HCT116 (cell line): ENCODE measurements at places on chromosomes 5 and 9.

DNA sequence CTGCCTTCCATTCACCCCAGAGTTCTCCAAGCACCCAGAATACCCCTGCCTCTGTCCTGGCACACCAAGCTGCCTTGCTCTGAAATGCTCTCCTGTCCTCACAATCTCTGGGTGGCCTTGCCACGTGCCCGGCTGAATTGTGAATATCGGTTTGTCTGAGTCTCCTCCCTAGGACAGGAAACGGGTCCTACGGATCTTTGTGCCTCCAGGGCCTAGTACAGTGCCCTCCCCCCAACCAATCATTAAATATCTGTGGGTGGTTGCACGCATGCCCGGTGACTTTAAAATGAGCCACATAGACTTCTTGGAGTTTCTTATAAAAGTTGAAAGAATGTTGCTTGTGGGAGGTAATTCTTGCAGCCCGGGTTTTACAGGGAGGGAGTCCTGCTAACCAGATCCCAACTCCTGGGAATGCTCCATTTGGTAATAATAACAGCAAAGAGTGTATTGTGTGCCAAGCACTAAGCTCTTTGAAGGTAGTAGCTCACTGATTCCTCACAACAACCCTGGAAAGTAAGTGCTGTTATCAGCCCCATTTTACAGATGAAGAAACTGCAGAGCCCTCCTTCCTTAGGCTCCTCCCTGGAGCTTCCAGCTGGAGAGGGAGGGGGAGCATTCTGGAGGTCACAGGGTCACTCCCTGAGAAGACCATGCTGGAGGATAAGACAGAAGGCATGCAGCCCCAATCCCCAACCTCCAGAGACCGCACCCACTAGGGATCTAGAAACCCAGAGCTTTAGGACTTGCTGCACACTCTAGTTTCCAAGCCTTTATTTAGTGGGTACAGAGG lies 23.4 kb downstream of the URM1 start:
- H3K36me3 ChIP-seq, result no peaks in the 10 kb centered on the region
- no peaks in the 10 kb centered on the region for H3K27me3 ChIP-seq
- H3K4me3 ChIP-seq, result no peak overlapping the region

DNA sequence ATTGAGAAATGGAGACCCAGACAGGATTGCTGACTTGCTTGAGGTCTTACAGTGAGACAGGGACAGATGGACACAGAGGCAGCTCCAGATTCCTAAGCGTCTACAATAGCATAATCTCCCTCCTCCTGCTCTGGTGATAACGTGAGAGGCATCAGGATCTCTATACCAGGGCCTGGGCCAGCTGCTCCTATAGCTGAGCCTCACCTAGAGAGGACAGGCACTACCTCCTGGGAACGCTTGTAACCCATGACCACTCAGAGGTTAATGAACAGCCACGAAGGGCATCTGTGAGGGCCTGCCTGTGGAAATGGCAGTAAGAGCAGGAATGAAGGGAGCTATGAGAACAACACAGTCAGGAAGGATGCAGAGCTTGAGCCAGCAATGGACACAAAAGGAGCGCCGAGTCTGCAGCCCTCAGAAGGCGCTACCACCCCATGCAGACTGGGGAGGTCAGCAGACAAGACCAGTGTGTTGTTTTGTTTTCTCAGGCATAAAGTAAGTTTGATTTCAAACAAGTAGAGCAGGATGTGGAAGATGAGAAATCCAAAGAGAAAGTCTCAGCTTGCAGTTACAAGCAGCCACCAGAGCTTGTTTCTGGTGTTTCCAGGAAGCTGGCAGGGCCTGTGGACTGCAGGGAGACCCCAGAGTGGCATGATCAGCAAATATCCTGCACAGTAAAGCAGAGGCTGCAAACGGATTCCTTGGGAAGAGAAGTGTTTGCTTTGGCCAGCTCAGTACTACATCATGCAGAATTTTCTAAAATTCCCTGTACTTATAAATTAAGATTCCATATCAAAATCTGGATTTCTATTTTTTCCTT lies 17.4 kb downstream of the ANKS6 start:
- peaks cover 20% of the 10 kb centered on the region; the same call in 1 of the 2 replicates for H3K36me3 ChIP-seq
- peaks cover 20% of the 10 kb centered on the region for H3K4me1 ChIP-seq
- H3K4me3 ChIP-seq, result no peak overlapping the region
- DNase-seq, result no peak

- no peaks in the 10 kb centered on the region for H3K27me3 ChIP-seq
- H3K27ac ChIP-seq, result no peak overlapping the region
- no peak overlapping the region for H3K4me3 ChIP-seq
- H3K36me3 ChIP-seq, result no peaks in the 10 kb centered on the region
- no peak for DNase-seq
Measured at GRCh38 chr5:89283728-89284493, 400.9 kb upstream of the MEF2C start.

- H3K4me1 ChIP-seq, result no peaks in the 10 kb centered on the region
- no peaks in the 10 kb centered on the region for H3K36me3 ChIP-seq
- peak; percentile 19 for DNase-seq
- peaks cover 3% of the 10 kb centered on the region for H3K27me3 ChIP-seq
Measured at GRCh38 chr5:150175536-150175935, 9.0 kb downstream of the CDX1 start.

GRCh38 chr5:36880761-36881160 lies 4.2 kb downstream of the NIPBL start:
- H3K27ac ChIP-seq, result no peak overlapping the region
- no peaks in the 10 kb centered on the region for H3K36me3 ChIP-seq
- no peaks in the 10 kb centered on the region for H3K27me3 ChIP-seq
- no peak for DNase-seq
- no peak overlapping the region for H3K4me3 ChIP-seq

DNA sequence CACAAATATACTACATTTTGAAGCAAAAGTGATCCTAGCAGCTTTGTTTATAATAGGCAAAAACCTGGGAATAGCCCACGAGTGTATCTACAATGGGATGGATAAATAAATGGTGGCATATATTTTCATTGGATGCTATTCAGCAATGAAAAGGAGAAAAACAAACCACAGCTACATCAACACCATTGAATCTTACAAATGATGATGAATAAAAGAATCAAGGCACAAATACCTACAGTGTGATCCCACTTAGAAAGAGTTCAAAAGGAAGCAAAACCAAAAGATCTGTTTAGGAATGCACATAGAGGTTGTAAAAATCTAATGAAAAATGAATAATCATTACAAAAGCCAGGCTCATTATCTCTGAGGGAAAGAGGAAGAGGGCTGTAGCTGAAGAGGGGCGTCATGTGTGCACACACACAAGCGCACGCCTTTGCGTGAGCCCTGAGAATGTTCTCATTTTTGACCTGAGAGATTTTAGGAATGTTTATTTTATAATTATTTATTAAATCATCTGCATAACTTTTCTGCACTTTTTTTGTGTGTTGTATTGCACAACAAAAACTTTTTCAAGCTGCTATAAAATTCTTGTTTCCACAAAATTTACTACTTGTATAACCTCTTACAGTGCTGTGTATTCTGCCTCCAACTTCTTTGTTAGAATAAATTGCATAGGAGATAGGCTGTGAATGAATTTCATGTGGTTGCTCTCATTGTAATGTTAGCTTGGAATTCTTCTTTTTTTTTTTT lies 5.9 kb upstream of the RHOBTB3 start:
- no peaks in the 10 kb centered on the region for H3K27me3 ChIP-seq
- H3K4me1 ChIP-seq, result peaks cover 45% of the 10 kb centered on the region
- no peak for DNase-seq
- no peaks in the 10 kb centered on the region for H3K36me3 ChIP-seq
- H3K4me3 ChIP-seq, result no peak overlapping the region

GRCh38 chr9:91515074-91515687 lies 91.5 kb upstream of the NFIL3 start:
- H3K27me3 ChIP-seq, result no peaks in the 10 kb centered on the region
- no peak overlapping the region for H3K4me3 ChIP-seq
- H3K36me3 ChIP-seq, result no peaks in the 10 kb centered on the region
- no peaks in the 10 kb centered on the region for H3K4me1 ChIP-seq
- DNase-seq, result no peak

- H3K27ac ChIP-seq, result no peak overlapping the region
- H3K4me3 ChIP-seq, result no peak overlapping the region
- no peaks in the 10 kb centered on the region for H3K36me3 ChIP-seq
- no peak for DNase-seq
Measured at GRCh38 chr5:74185599-74185998, 454.9 kb downstream of the ENC1 start.

- H3K4me1 ChIP-seq, result no peaks in the 10 kb centered on the region
- no peak overlapping the region for H3K27ac ChIP-seq
- H3K36me3 ChIP-seq, result no peaks in the 10 kb centered on the region
- DNase-seq, result no peak
Measured at GRCh38 chr5:75612226-75612569, 945 bp downstream of the ANKDD1B start.

GRCh38 chr5:35470866-35471265 lies 146.8 kb upstream of the SPEF2 start:
- DNase-seq, result no peak
- no peaks in the 10 kb centered on the region; the same call in 1 of the 2 replicates for H3K4me1 ChIP-seq
- H3K27ac ChIP-seq, result no peak overlapping the region
- H3K36me3 ChIP-seq, result no peaks in the 10 kb centered on the region
